GM18507 (cell line): ENCODE measurements at places on chromosomes 5 and 9.

GRCh38 chr5:88480245-88480644, 211.6 kb upstream of the TMEM161B start:
- no peak for DNase-seq

DNA sequence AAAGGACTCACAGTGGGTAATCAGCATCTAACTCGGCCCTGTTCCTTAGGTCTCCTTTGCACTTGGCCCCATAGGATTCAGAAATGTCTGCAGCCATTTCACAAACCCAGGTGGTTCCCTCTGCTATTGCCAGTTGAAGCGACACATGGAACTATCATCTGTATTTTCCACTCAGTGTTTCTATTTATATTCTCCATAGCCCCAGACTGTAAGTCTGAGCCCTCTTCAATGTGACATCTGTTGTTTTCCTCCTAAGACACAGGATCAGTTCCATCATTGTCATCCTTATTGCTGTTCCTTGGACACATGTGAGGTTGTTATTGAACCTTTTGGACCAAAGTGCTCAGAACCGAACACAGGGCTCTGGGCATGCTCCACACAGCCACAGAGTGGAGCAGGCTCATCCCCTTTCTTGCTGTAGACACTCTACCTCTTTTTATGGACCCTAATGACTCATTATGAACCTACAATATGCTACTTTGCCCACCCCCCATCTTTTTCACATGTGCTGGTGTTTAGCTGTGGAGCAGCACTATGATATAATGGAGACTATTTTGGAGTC, 36.4 kb downstream of the GARNL3 start:
- DNase-seq: no peak

GRCh38 chr9:87786876-87787275, 61.0 kb downstream of the CTSL start:
- DNase-seq: no peak

- DNase-seq: no peak
Observed at GRCh38 chr9:77807281-77807683, 159.2 kb upstream of the GNA14 start.

GRCh38 chr5:151148583-151148982, 9.0 kb downstream of the ANXA6 start:
- DNase-seq: no peak

GRCh38 chr9:35826071-35826701, 2.3 kb downstream of the FAM221B start:
- DNase-seq: no peak
